ENCODE measurements at places on chromosomes 6 and 20.

- DNase-seq, result no peak
These were observed 860.5 kb downstream of the DHX35 start for GRCh38 chr20:39822667-39823066.

DNA sequence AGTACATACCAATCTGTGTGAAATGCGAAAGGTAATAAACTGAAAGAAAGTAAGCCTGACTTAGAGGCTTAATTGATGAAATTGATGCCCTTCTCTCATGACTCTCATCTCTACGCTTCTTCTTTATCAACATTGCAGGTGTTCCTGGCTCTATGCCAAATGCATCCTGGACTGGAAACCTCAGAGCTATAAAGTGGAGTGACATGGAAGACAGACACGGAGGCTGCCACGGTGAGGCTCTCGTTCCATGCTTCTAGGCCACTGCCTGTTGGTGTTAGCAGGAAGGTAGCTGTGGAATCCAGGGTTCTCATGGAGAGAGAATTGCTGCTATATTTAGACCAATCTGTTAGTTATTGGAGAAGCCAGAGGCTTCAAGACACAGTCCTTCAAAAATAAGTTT, 73.2 kb downstream of the C6orf52 start:
- no peak for DNase-seq

GRCh38 chr6:10250655-10251220, 164.1 kb downstream of the TFAP2A start:
- DNase-seq, result no peak

DNA sequence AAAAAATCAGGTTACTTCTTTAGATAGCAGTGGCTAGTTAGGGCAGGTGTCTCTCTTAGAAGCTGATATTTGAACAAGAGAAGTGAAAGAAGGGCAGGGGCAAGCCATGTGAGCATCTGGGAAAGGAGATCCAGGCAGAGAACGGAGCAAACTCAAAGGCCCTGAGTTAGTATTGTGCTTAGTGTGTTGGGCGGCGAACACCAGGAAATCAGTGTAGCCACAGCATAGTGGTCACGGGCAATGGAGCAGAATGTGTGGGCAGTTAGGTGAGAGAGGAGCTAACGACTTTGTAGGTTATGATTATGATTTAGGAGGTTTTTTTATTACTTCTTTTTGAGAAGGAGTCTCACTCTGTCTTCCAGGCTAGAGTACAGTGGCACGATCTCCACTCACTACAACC, 229.3 kb downstream of the TMEM242 start:
- DNase-seq, result no peak

- DNase-seq, result no peak
These were observed 14.6 kb upstream of the MRPS18A start for GRCh38 chr6:43702171-43702533.

DNA sequence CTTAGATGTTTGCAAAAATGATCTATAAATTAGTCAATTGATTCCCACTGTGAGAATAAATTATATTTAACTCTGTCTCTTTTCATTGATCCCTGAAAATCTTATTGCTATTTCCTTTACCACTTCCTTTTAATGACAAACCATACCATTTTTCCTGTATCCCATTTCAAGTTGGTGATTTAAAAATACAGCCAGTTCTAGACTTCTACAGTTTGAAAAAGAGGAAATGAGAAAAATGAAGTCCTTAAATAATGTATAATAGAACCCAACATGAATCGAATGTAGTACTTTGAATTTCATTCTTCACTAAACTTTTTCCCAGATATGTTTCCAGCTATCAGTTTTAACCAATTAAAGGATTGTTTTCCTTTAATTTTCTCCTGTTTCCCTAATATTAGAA, 29.5 kb upstream of the SDHAF4 start:
- no peak for DNase-seq

All from iPS DF 6.9 (cell line).